Neural progenitor cell (in vitro differentiated cells): ENCODE measurements at places on chromosomes 1 and 21.

DNA sequence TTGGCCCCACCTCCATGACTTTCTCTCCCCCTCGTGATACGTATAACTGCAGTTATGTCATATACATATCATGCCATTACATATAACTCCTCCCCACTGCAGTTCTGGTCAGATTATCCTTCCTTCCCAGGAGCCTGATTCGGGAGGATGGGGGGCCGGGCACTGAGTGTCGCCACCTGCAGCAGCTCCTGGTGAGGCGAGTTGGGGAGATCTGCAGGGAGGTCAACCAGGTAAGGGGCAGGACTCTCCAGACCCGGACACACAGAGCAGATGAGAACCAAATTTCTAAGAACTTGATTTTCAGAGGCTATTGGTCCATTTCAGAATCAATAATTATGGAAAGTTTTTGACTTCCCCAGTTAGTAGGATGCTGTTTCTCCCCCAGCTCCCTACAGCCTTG, 19.5 kb downstream of the HYI start:
- no peak overlapping the region for H3K4me3 ChIP-seq
- no peaks in the 10 kb centered on the region for H3K36me3 ChIP-seq
- H3K4me1 ChIP-seq, result no peaks in the 10 kb centered on the region
- DNase-seq, result no peak
- no peaks in the 10 kb centered on the region for H3K27me3 ChIP-seq

GRCh38 chr1:234726359-234726943, 116.5 kb upstream of the IRF2BP2 start:
- H3K36me3 ChIP-seq, result no peaks in the 10 kb centered on the region
- H3K4me1 ChIP-seq, result peaks cover 56% of the 10 kb centered on the region
- peak; percentile 42 for DNase-seq
- H3K27ac ChIP-seq, result no peak overlapping the region

GRCh38 chr1:83017276-83017675, 981.7 kb downstream of the TTLL7 start:
- no peaks in the 10 kb centered on the region for H3K4me1 ChIP-seq
- H3K4me3 ChIP-seq, result no peak overlapping the region
- no peaks in the 10 kb centered on the region for H3K27me3 ChIP-seq
- DNase-seq, result no peak
- H3K27ac ChIP-seq, result no peak overlapping the region
- no peaks in the 10 kb centered on the region for H3K36me3 ChIP-seq

- no peaks in the 10 kb centered on the region for H3K4me1 ChIP-seq
- no peak overlapping the region for H3K27ac ChIP-seq
- H3K4me3 ChIP-seq, result no peak overlapping the region
- DNase-seq, result peak; percentile 88
- H3K27me3 ChIP-seq, result no peaks in the 10 kb centered on the region
Observed at GRCh38 chr1:43238085-43238484, 31.7 kb upstream of the TMEM125 start.

DNA sequence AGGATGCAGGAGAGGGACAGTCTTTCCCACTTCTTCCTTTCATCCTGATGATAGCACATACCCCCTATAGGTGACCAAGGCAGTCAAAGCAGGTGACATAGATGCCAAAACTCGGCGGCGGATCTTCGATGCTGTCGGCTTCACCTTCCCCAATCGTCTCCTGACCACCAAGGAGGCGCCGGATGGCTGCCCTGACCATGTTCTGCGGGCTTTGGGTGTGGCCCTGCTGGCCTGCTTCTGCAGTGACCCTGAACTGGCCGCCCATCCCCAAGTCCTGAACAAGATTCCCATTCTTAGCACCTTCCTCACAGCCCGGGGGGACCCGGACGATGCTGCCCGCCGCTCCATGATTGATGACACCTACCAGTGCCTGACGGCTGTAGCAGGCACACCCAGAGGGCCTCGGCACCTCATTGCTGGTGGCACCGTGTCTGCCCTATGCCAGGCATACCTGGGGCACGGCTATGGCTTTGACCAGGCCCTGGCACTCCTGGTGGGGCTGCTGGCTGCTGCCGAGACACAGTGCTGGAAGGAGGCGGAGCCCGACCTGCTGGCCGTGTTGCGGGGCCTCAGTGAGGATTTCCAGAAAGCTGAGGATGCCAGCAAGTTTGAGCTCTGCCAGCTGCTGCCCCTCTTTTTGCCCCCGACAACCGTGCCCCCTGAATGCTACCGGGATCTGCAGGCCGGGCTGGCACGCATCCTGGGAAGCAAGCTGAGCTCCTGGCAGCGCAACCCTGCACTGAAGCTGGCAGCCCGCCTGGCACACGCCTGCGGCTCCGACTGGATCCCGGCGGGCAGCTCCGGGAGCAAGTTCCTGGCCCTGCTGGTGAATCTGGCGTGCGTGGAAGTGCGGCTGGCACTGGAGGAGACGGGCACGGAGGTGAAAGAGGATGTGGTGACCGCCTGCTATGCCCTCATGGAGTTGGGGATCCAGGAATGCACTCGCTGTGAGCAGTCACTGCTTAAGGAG, 2.9 kb downstream of the NCDN start:
- no peaks in the 10 kb centered on the region for H3K36me3 ChIP-seq
- H3K4me1 ChIP-seq, result peaks cover 17% of the 10 kb centered on the region
- H3K4me3 ChIP-seq, result no peak overlapping the region

DNA sequence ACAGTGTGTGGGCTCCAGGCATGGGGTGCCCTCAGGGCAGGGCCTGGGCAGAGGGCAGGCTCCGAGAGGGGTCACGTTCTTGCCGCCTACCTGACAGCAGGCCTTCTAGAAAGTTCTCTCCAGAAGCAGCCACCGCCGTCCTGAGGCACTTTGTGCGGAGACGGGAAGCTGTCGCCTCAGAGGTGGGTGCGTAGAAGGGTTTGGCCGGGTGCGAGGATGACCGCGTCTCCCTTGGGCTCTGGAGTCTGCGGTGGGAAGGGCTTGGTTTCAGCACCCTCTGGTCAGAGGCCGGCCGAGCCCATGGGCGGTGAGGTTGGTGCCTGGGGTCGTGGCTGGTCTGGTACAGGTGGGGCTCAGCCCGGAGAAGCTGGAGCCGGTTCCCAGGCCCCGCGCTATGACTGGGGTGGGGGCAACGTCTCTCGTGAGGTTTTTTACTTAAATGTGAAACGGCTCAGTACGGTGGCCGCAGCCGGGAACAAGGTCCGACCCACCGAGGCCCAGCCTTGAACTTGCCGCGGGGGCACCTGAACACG, 10.1 kb upstream of the TTLL10 start:
- peaks cover 29% of the 10 kb centered on the region for H3K4me1 ChIP-seq
- peaks cover 38% of the 10 kb centered on the region for H3K27me3 ChIP-seq
- no peak overlapping the region for H3K4me3 ChIP-seq
- H3K36me3 ChIP-seq, result no peaks in the 10 kb centered on the region
- no peak for DNase-seq

- H3K4me3 ChIP-seq, result no peak overlapping the region
- H3K36me3 ChIP-seq, result no peaks in the 10 kb centered on the region
- H3K27me3 ChIP-seq, result no peaks in the 10 kb centered on the region
Observed at GRCh38 chr1:193283016-193283415, 96.6 kb upstream of the B3GALT2 start.

DNA sequence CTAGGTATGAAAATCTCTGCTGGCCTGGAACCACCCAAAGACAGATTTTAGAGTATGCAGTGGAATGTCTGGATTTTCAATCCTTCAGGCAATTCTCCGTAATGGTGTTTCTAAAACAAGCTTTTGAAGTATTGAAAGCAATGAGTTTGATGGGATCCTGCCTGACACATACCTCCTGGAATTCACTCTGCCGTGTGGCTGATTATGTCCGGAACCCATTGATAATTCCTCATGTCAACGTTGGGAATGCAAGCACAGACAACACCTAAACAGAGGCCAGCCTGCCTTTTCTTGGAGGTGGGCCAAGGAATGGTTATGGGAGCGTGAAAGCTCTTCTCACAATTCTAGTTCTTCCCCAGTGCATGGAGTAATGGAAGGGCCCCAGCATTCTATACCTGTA, 168.9 kb upstream of the HMCN1 start:
- no peak for DNase-seq
- no peak overlapping the region for H3K4me3 ChIP-seq
- H3K4me1 ChIP-seq, result no peaks in the 10 kb centered on the region
- no peaks in the 10 kb centered on the region for H3K36me3 ChIP-seq
- no peaks in the 10 kb centered on the region for H3K27me3 ChIP-seq

DNA sequence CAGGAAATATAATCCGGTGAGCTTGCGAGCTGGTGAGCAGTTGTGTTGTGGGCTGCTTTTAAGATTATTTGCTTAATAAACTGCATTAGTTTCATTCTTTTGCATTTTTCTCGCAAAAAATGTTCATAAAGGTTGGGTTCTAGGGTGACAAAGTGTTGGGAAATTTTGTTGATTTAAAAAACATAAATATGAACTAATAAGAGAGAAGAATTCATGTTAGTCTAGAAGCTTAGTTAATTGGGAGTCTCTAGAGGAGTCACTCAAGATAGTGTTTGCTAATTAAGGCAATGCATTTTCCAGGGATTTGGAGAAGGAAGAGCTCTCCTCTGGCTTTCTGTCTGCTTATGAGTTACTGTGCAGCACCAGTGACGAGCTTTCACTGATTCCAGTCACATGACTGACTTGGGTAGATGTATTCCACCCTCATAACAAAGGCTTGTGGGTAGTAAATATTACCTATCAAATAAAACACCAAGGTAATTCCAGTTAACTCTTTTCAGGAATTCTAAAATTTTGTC, 417.0 kb downstream of the PTBP2 start:
- H3K36me3 ChIP-seq, result no peaks in the 10 kb centered on the region
- H3K27me3 ChIP-seq, result no peaks in the 10 kb centered on the region
- no peak for DNase-seq
- H3K4me1 ChIP-seq, result peaks cover 7% of the 10 kb centered on the region
- H3K27ac ChIP-seq, result no peak overlapping the region
- no peak overlapping the region for H3K4me3 ChIP-seq

GRCh38 chr1:160149233-160149632, 2.2 kb upstream of the ATP1A4 start:
- peaks cover 13% of the 10 kb centered on the region for H3K4me1 ChIP-seq
- no peak for DNase-seq
- H3K27ac ChIP-seq, result no peak overlapping the region
- no peaks in the 10 kb centered on the region for H3K27me3 ChIP-seq

- no peak overlapping the region for H3K27ac ChIP-seq
- no peak overlapping the region for H3K4me3 ChIP-seq
- no peaks in the 10 kb centered on the region for H3K27me3 ChIP-seq
- H3K4me1 ChIP-seq, result peaks cover 19% of the 10 kb centered on the region
- no peak for DNase-seq
Observed at GRCh38 chr1:204293605-204294337, 66.0 kb downstream of the PLEKHA6 start.

- no peak overlapping the region for H3K27ac ChIP-seq
- no peaks in the 10 kb centered on the region for H3K27me3 ChIP-seq
- no peaks in the 10 kb centered on the region for H3K4me1 ChIP-seq
- no peaks in the 10 kb centered on the region for H3K36me3 ChIP-seq
Observed at GRCh38 chr1:179663810-179664209, 72.2 kb downstream of the TDRD5 start.

DNA sequence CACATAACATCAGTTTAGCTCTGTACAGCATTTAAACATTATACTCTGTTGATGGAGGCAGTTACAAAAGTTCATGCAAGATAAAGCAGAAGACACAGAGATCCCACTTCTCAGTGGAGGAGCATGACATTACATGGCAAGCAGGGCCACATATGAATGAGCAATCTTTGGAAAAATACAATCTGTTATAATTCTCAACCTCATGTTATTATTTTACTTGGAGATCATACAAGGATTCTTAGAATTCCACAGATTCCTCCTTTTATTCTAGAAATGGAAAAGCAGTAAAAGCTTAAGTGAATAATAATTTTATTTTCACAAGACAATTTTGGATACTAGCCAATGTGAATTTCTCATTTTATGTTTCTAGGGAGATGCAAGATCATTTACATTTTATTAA, 66.6 kb downstream of the IFI44 start:
- no peaks in the 10 kb centered on the region for H3K4me1 ChIP-seq
- DNase-seq, result no peak
- no peak overlapping the region for H3K27ac ChIP-seq

DNA sequence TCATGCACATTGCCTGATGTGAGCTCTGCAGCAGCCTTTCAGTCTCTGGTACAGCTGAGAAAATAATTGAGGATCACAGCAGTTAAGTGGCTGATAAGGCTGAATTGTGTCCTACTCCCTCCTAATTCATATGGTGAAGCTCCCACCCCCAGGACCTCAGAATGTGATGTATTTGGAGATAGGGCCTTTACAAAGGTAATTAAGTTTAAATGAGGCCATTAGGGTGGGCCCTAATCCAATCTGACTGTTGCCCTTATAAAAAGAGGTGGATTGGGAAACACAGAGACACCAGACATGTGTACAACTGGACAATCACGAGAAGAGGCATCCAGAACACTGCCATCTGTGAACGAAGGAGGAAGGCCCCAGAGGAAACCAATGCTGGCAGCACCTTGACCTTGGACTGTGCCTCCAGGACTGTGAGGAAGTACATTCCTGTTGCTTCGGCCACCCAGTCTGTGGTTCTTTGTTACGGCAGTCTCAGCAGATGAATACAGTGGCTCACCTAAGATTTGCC, 148.1 kb downstream of the TRABD2B start:
- H3K27me3 ChIP-seq, result no peaks in the 10 kb centered on the region
- H3K4me1 ChIP-seq, result peaks cover 8% of the 10 kb centered on the region
- H3K27ac ChIP-seq, result no peak overlapping the region
- H3K4me3 ChIP-seq, result no peak overlapping the region
- no peak for DNase-seq

DNA sequence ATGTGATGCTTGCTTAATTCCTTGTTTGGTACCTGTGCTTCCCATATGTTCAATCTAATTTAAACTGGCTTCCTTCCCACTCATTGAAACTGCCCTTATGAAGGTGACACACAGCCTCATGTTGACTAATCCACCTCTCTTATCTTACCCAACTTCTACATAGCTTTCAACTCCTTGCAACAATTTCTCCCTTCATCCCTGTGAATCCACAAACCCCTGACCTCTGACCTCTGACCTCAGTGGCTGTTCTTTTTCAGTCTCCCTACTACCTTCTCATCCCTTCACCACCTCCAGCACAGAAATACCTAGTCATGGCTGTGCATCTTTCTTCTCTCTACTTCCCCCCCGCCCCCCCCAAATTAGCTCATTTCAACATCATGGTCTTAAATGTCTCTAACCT, 144.5 kb downstream of the TTLL7 start:
- no peaks in the 10 kb centered on the region for H3K4me1 ChIP-seq
- H3K27me3 ChIP-seq, result no peaks in the 10 kb centered on the region
- no peaks in the 10 kb centered on the region for H3K36me3 ChIP-seq

DNA sequence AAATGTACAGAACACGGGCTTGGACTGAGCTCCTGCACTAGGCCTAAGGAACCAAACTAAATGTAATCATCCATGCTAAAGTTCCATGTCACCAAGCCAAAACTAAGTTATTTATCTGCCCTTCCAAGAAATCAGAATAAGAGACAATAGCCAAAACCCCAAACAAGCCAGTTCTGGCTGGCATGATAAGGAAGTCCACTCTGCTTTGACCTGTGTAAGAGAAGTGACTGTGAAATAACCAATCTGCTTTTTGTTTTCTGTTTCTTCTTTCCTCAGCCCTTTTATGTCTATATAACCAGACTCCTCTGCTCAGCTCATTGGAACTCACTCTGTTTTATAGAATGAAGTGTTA, 15.1 kb downstream of the PLPPR5 start:
- DNase-seq, result no peak
- H3K4me3 ChIP-seq, result no peak overlapping the region
- H3K4me1 ChIP-seq, result no peaks in the 10 kb centered on the region
- H3K36me3 ChIP-seq, result no peaks in the 10 kb centered on the region
- no peak overlapping the region for H3K27ac ChIP-seq

GRCh38 chr1:54942976-54943375, 37.5 kb upstream of the TMEM61 start:
- no peaks in the 10 kb centered on the region for H3K27me3 ChIP-seq
- no peak overlapping the region for H3K27ac ChIP-seq
- peaks cover 3% of the 10 kb centered on the region for H3K4me1 ChIP-seq
- no peak for DNase-seq

- peaks cover 12% of the 10 kb centered on the region for H3K4me1 ChIP-seq
- peaks cover 23% of the 10 kb centered on the region for H3K36me3 ChIP-seq
- DNase-seq, result peak; percentile 57
- H3K27me3 ChIP-seq, result no peaks in the 10 kb centered on the region
- no peak overlapping the region for H3K4me3 ChIP-seq
Observed at GRCh38 chr1:110011527-110012041, 22.8 kb upstream of the STRIP1 start.
